Stimulated activated CD4-positive, alpha-beta T cell treated with anti-CD3 and anti-CD28 coated beads, Interleukin-1b, Interleukin-23, amount 100 ng/mL, for 1 hour (primary cell): ENCODE measurements at places on chromosomes 7 and 10.

DNA sequence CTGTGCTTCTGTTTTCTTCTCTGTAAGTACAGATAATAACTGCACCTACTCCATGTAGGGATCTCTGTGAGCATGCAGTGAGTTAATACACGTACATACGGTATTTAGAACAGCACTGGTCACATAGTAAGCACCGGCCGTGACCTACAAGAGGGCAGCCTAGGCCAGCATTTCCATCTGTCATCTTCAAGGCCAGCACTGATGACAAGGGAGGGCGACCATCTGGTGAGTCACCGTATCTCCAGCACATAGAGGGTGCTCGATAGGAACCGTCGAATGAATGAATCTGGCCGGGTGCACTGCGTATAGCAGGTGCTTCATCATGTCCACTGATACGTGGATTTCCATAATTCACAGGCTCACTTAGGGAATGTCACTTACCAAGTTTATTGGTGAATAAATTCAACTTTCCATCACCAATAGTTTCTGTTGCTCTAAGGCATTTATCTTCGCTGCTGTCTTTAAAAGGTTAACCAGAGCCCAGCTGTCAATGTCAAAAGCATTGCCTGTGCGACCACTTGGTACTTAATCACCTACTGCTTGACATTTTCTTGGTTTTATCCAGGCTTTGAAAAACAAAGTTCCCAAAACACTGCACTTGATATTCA lies 8.3 kb downstream of the NOD1 start:
- no peak for DNase-seq

GRCh38 chr10:76641215-76641614 lies 996.4 kb downstream of the KCNMA1 start:
- DNase-seq, result no peak

DNA sequence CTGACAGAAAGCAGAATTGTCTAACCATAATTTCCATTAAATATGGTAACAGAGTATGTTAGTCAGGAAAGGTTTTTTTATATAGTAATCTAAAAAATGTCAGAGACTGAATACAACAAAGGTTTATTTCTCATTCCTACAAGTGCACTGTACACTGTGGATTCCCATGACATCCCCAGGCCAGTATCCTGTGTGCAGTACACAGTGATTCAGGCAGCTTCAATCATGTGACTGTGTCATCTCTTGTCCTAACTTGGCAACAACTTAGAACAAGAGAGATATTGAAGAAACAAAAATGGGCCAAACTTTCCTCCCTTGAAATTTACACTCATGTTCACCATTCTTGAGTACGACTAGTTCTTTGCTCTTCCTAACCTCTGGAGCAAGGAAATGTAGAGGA lies 189.8 kb upstream of the SEMA3A start:
- DNase-seq, result no peak

DNA sequence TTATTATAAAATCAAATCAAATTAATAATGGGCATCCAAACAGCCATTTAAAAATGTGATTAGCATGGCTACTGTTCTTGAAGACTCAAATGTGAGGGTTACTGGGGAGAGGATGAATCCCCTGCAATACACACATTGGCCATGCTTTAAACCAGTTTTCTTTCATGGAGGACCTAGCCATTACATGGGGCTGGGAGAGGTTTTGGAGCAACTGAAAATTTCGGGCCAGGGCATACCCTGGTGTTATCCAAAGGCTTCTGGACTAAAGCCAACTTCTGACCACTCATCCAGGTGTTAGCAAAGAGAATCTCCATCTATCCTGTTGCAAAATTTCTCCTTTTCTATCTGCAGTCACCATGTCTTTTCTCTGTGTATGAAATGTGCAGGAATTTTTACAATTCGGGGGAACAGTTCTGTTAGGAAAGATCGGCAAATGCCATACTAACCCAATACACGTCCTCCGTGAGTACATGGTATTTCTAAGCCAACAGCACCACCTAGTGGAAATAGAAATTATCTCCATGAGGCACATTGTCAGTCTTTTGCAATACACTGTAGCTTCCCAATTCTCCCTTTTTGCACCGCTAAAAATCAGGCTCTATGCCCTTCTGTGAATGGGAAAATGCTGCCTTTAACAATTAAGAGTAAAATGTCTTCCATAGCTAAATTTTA lies 47.0 kb upstream of the ZNF107 start:
- DNase-seq, result no peak

- no peak for DNase-seq
These were observed 14.3 kb upstream of the PRKAG2 start for GRCh38 chr7:151891182-151891581.

DNA sequence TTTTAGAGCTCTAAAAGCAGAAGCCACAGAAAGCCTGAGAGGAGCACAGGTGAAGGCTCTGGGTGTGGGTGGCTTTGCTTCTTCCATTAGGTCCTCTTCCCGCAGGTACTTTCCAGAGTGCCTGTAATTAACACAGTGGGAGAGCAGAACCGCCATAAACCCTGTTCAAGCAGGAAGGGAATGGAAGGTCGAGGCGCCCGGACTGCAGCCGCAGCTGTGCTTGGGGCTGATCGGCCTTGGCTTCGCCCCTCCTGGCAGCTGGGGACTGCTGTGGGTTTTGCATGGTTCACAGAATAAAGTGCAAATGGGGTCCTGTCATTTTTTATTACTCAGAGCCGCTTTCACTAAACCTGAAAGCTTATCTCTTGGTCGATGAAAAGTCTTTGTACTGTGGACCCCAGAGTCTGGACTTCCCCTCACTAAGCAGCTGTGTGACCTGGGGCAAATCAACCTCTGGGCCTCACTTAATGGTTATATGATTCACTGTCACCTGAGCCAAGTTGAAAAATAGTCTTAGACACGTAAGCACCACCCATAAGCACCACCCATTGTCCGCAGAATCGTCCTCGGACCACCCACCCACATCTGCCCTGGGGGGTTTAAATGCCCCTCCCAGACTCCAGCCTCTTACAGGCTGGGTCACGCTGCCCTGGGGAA lies 100.9 kb downstream of the XRCC2 start:
- no peak for DNase-seq

- no peak for DNase-seq
These were observed 4.1 kb upstream of the SGMS1 start for GRCh38 chr10:50627896-50628295.

DNA sequence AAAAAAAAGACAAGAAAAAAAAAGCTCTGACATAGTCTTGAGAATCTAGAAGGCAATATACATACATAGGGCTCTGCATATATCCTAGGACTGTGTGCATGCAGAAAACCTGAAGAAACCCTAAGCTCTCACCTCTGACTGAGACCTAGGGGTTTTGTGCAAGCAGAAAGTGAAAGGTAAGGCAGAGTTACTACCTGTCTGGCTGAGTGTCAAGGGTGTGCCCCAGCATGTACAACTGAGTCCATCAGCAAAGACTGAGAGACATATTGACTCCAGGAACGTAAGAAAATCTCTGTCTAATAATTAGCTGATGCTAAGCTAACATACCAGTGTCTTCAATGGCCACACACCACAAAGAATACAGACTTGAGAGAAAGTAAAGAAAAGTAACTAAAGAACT lies 16.3 kb upstream of the HNRNPH3 start:
- DNase-seq, result no peak

GRCh38 chr7:14191686-14192098 lies 202.2 kb upstream of the ETV1 start:
- no peak for DNase-seq

DNA sequence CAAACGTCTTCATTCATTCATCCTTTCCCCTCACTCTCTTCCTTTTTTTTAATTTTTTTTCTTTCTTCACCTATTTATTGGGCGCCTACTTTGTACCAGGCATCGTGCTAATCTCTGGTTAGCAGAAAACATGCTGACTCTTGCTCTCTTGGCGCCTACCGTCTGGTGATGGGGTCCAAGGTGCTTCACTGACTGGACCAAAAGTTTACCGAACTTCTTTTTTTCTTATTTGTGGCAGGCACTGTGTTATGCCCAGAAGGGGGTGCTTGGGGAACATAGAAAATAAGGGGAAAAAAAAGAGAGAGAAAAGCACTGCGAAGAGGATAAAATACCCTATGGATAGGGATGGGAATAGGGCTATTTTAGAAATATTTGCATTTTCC lies 505 bp upstream of the FAM204A start:
- no peak for DNase-seq

GRCh38 chr7:117704063-117704462 lies 169.2 kb downstream of the CTTNBP2 start:
- DNase-seq, result no peak

DNA sequence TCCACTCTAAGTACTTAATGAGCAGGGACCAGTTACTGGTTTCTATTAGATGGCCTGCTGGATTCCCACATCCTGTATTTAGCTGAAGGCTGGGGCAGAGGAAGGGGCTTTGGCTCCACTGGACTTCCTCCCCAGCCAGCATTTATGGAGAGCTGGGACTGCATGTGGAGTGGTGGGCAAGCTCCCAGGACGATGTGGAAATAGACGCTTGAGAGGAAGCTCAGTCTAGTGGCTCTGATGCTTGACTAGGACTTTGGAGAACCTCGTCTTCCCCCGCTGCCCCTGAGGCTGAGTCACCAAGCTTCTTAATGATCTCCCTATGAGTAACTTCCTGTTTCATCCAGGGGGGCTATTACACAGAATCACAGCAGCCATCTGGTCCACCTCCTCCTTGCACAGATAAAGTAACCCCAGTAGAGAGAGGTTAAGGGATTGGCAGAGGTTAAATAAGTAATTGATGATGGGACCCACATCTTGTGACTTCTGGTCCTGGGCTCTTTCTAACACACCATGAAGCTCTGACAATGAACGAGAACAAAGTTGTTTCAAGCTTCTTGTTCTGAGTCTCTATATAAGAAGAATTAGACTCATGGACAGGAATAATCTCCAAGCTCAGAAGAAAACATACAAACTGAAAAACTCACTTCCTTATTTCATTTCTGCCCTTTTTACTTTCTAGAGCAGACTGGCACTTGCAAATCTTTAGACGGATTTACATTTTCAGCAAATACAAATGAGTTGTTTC lies 126.2 kb downstream of the PRPF18 start:
- DNase-seq, result no peak

GRCh38 chr10:80356563-80356988 lies at the start of the genes DYDC1 and DYDC2:
Gene DYDC1 (minus strand): TSS chr10:80356755. CDS start chr10:80352601, 4,154 bp downstream.
Gene DYDC2 (plus strand): TSS chr10:80356781. CDS start chr10:80362444, 5,663 bp downstream.
- DNase-seq, result no peak

DNA sequence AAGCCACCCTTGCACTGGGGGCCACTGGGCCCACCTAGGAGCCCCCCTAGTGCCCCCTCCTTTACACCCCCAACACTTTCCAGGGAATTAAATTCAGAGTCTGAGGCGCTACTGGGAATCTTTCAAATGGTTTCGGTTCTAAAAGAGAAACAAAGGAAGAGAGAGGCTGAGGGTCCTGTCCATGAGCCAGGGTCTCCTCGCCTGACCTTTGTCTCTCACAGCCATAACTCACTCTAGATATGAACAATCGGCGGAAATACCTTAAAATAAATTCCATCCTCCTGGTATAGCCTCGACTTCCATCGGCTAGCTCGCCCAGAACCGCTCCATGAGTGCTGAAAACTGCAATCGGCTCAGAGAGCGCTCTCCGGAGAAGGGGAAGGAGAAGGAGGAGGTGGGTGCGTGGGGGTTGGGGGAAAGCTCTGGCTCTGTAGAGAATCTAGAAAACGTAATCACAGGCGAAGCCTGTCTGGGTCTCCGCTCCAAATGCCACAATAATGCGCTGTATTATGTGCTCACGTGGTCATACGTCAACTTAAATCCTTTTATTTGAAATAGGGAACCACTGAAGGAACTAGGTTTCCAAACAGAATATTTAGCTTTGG lies 12.6 kb downstream of the HOXA4 start:
- DNase-seq, result no peak

DNA sequence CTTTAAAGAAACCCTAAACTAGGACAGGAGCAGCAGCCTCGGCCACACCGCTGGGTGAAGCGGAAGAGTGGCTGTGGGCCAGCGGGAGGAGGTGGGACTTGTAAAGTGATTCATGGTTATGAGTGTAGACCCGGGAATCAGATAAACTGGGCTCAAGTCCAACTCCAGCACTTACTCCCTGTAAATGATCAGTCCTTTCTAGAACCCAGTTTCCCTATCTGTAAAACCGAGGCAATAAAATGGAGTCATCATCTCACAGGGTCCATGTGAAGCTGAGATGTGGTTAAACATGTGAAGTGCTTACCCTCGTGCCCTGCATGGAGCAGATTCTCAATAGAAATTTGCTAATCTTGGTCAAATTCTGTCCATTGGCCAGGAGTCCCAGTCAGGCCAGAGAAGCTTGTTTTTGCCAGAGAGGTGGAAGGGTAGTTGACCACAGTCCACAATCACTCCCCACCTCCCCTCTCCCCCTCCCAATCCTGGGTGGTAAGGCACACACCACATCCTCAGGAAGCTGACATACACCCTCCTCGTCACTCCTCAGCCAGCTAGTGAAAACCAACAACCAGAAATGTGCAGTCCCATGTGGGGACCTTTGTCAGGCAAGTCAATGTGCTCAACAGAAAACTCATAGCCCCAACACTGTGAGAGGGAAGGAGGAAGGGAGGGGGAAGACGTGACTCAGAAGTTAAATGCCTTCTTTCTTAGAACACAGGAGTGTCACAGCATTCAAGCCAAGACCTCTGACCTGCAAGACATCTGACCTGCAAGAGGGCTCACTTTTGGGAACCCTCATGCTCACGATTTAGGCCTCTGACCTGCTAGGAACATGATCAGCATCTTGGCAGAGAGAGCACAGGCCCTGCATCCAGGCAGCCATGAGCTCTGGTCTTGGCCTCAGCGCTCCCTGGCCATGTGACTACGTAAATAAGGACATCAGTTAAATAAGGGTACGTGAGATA lies 145.1 kb downstream of the PLXNA4 start:
- no peak for DNase-seq

- peak; percentile 29 for DNase-seq
These were observed 73.4 kb upstream of the KCNMA1 start for GRCh38 chr10:77710759-77711682.

DNA sequence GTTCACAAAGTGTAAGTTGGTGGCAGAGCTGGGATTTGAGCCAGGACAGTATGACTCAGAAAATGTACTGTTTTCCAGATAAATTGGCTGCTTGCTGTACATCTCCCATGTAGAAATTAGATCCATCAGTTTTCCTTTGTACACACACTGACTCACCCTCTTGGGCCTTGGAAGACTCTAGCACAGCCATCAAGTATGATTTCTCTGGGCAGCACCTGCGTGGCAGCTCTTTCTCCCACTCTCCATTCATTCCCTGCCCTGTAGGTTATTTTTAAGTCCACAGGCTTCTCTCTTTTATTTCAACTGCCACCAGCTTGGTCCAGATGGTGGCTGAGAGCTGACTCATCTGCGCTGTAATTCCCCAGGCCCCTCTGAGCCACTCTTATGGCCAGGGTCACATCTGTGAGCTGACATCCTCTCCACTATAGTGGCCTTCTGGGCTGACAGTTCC lies 28.3 kb upstream of the SDK1 start:
- no peak for DNase-seq

- DNase-seq, result no peak
These were observed 100.9 kb upstream of the NEBL start for GRCh38 chr10:20998036-20998435.
